Activated T-helper 9 cell treated with anti-CD3 and anti-CD28 coated beads, Interleukin-2, amount 50 U/mL, for 16 hours (primary cell): ENCODE measurements at places on chromosomes 12 and 14.
A peak's percentile ranks its signal among the peaks of the same experiment; 100 is the strongest.

DNA sequence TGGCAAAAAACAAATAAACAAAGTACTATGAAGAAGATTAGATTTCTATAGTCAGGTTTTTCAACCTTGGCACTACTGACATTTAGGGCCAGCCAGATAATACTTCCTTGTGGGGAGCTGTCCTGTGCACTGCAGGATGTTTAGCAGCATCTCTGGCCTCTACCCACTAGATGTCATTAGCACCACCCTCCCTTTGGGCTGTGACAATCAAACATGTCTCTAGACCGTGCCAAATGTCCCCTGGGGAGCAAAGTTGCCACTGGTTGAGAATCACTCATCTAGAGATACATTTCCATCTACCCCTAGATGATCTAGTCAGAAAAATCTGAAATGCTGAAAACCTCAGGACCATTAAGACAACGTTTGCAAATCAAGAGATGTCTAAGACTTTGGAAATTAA, 29.9 kb downstream of the SRRM4 start:
- no peak for DNase-seq

- DNase-seq: no peak
Measured at GRCh38 chr14:61526405-61527312, 168.7 kb upstream of the HIF1A start.

- peak; percentile 42 for DNase-seq
Measured at GRCh38 chr14:100662879-100663760, 63.6 kb upstream of the DLK1 start.

DNA sequence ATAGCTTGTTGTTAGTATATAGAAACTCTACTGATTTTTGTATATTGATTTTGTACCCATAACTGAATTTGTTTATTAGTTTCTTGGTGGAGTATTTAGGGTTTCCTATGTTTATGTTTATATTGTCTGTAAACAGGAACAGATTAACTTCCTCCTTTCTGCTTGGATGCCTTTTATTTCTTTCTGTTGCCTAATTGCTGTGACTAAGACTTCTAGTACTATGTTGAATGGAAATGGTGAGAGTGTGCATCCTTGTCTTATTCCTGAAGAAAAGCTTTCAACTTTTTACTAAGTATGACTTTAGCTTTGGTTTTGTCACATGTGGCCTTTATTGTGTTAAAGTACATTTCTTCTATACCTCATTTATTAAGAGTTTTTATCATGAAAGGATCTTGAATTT, 20.9 kb downstream of the FBXW8 start:
- no peak for DNase-seq

DNA sequence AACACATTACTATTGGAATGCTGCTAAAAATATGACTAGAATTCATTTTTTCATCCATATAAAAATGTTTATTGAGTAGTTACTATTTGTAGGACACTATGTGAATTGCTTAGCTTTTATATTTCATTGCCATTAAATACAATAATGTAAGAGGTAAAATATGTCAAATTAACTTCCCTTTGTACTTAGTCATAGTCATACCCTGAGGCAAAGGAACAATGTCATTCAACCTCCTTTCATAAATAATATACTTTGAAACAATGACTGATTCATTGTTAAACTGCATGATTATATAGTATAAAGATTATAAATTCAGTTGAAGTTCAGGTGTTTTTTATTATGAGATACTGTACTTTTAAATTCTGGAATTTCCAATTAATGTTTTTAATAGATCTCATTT, 105.2 kb downstream of the GARIN6 start:
- DNase-seq: no peak

GRCh38 chr12:24991209-24992049, 42.5 kb upstream of the BCAT1 start:
- no peak for DNase-seq

- no peak for DNase-seq
Measured at GRCh38 chr12:130639476-130640424, 76.3 kb downstream of the RIMBP2 start.

DNA sequence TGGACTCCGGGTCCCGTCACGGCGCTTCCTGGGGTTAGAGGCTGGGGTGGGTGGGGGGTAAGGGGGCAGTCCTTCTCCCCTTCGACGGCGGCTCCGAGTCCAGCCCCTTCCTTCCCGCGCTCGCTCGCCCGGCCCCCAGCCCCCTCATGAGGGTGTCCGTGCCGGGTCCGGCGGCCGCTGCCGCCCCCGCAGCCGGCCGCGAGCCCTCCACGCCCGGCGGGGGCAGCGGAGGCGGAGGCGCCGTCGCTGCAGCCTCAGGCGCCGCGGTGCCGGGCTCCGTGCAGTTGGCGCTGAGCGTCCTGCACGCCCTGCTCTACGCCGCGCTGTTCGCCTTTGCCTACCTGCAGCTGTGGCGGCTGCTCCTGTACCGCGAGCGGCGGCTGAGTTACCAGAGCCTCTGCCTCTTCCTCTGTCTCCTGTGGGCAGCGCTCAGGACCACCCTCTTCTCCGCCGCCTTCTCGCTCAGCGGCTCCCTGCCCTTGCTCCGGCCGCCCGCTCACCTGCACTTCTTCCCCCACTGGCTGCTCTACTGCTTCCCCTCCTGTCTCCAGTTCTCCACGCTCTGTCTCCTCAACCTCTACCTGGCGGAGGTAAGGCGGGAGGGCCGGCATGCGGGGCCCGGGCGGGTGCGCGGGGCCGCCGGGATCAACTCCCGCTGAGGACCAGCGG, 500 bp downstream of the GPR137C start:
- DNase-seq: no peak

GRCh38 chr12:109773384-109774011, 59.7 kb downstream of the TRPV4 start:
- DNase-seq: no peak

- no peak for DNase-seq
Measured at GRCh38 chr14:61120576-61120975, 139.5 kb downstream of the SLC38A6 start.

- no peak for DNase-seq
Measured at GRCh38 chr12:67656251-67656650, 7.7 kb downstream of the DYRK2 start.

- DNase-seq: no peak
Measured at GRCh38 chr14:70726651-70727375, 82.5 kb downstream of the MAP3K9 start.

GRCh38 chr14:106417224-106418049, 891.1 kb downstream of the TMEM121 start:
- peak; percentile 71 for DNase-seq

- no peak for DNase-seq
Measured at GRCh38 chr14:103696466-103697071, 18.7 kb downstream of the XRCC3 start.

DNA sequence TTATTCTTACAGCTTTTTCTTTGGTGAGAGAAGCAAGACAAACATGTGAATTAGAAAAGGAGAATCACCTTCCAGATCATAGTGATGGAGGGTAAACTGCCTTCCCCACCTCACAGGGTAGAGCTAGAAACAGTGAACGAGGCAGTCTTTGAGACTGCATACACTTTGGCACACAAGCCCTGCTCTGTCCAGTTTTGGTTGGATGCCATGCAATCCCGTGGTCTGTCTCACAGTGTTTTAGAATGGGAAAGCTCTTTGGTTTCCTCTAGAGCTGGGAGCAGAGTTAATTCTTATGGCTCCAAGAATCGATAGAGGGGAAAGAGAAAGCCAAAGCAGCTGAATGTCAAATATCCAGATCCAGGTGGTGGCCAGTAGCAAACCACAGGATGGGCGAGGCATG, 21.9 kb downstream of the TDP1 start:
- no peak for DNase-seq

DNA sequence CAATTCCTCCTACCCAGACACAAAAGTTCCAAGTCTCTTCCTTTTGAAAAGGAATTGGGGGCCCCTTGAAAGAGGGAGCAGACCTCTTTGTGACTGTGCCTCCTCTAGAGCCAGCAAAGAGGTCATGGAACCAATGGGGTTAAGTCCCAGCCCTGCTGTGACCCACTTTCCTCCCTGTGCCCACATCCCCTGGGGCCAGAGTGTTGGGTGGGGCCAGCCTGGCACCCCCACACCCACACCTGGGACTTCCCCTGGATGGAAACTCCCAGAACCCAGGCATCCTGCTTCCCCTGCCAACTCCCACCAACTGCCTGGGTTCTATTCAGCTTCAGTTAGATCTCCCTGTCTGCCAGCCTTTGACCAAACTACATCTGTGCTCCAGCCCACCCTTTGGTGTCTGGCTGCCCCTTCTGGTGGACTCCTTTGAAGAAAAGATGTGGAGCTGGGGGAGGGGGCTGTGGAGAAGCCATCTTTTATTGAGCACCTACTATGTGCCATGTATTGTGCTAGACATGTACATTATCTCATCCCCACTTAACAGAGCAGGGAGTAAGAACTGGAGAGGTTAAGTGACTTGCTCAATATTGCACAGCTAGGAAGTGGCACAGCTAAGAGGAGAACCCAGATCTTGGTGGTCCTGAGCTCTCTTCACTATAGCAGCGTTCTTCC, 4.6 kb upstream of the RARG start:
- DNase-seq: peak; percentile 60

- no peak for DNase-seq
Measured at GRCh38 chr14:74501135-74501614, 7.6 kb downstream of the ISCA2 start.

GRCh38 chr12:102965281-102966155, 8.0 kb downstream of the ASCL1 start:
- no peak for DNase-seq

- no peak for DNase-seq
Measured at GRCh38 chr14:65258391-65258790, 154.1 kb upstream of the FUT8 start.
